ENCODE measurements at places on chromosomes 12 and 14. TPM values are rescaled to one million over a fixed set of nuclear protein-coding genes. Genes with fewer than 3 reads are reported as not detected.

- H3K4me3 ChIP-seq: no peak overlapping the region
- no peaks in the 10 kb centered on the region for H3K36me3 ChIP-seq
- DNase-seq: no peak
Measured at GRCh38 chr14:94356379-94357056, 31.9 kb downstream of the SERPINA1 start.

DNA sequence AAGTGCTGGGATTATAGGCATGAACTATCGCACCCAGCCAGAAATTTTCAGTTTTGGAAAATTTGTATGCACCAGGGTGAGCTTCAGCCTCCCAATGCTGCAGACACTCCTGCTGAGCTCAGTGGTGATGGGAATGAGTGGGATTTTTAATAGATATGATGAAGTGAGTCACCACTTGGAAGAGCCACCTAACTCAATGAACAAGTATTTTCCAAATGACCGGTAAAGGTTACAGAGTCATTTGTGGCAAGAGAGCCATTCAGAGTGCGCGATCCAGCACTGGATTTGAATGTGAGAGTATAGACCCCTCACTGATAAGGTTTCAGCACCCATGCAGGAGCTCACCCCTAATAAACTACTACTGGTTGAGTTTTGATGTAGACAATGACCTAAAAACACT, 100.7 kb downstream of the PPP2R5C start:
- no peaks in the 10 kb centered on the region for H3K27me3 ChIP-seq
- no peaks in the 10 kb centered on the region for H3K4me1 ChIP-seq
- H3K27ac ChIP-seq: no peak overlapping the region
- DNase-seq: no peak
- H3K36me3 ChIP-seq: no peaks in the 10 kb centered on the region

- peaks cover 13% of the 10 kb centered on the region for H3K4me1 ChIP-seq
- no peak for DNase-seq
- no peak overlapping the region for H3K4me3 ChIP-seq
Measured at GRCh38 chr12:87836190-87836589, 193.0 kb downstream of the C12orf50 start.

DNA sequence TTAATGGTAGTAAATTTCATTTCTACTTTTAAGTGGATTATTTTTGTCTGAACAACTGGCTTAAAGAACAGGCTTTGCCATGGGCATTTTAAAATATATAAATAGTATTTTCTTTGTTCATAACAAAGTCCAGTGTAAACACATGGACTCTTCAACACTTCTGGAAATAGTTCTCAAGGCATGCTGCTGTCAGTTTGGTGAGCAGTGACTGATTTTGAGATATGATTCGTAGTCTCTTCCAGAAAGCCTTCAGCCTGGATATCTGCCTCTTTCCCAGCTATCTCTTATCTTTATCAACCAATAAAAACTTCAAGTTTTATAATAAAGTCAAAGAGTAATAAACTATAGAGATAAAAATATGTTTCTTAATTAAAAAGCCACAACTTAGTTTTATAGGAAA, 110.7 kb downstream of the NAV3 start:
- DNase-seq: no peak
- no peaks in the 10 kb centered on the region for H3K27me3 ChIP-seq
- no peaks in the 10 kb centered on the region for H3K36me3 ChIP-seq
- H3K27ac ChIP-seq: no peak overlapping the region
- peaks cover 44% of the 10 kb centered on the region for H3K4me1 ChIP-seq

GRCh38 chr12:113232840-113233585, 11.7 kb downstream of the TPCN1 start:
- H3K4me3 ChIP-seq: no peak overlapping the region
- H3K27me3 ChIP-seq: no peaks in the 10 kb centered on the region
- H3K4me1 ChIP-seq: peaks cover 62% of the 10 kb centered on the region
- no peak for DNase-seq
- peaks cover 53% of the 10 kb centered on the region for H3K36me3 ChIP-seq

GRCh38 chr14:103125098-103126070, 2.1 kb downstream of the TNFAIP2 start:
- H3K4me3 ChIP-seq: peak overlapping the region; percentile 78
- H3K4me1 ChIP-seq: peaks cover 51% of the 10 kb centered on the region
- DNase-seq: no peak
- no peak overlapping the region for H3K27ac ChIP-seq
- no peaks in the 10 kb centered on the region for H3K27me3 ChIP-seq
- peaks cover 56% of the 10 kb centered on the region for H3K36me3 ChIP-seq

GRCh38 chr12:89672589-89672979, 36.1 kb downstream of the ATP2B1 start:
- no peak overlapping the region for H3K27ac ChIP-seq
- H3K4me1 ChIP-seq: peaks cover 32% of the 10 kb centered on the region
- DNase-seq: no peak
- no peaks in the 10 kb centered on the region for H3K36me3 ChIP-seq
- H3K4me3 ChIP-seq: no peak overlapping the region

- peaks cover 90% of the 10 kb centered on the region for H3K4me1 ChIP-seq
- peaks cover 85% of the 10 kb centered on the region for H3K36me3 ChIP-seq
- no peaks in the 10 kb centered on the region for H3K27me3 ChIP-seq
- peak overlapping the region; percentile 80 for H3K27ac ChIP-seq
- peak overlapping the region; percentile 35 for H3K4me3 ChIP-seq
- peak; percentile 73 for DNase-seq
Measured at GRCh38 chr12:124510301-124510970, 57.0 kb downstream of the NCOR2 start.

GPR84 gene
- not detected for total RNA-seq

HOTAIR gene
- not detected for total RNA-seq

RBP5 gene
- 2.3 TPM for total RNA-seq

MYH6 gene
- total RNA-seq: not detected

Data from Calu3 (cell line).